ENCODE measurements at places on chromosomes 6 and 20. TPM values are rescaled to one million over a fixed set of nuclear protein-coding genes. Genes with fewer than 3 reads are reported as not detected.

CST5 gene
- not detected for total RNA-seq

DNA sequence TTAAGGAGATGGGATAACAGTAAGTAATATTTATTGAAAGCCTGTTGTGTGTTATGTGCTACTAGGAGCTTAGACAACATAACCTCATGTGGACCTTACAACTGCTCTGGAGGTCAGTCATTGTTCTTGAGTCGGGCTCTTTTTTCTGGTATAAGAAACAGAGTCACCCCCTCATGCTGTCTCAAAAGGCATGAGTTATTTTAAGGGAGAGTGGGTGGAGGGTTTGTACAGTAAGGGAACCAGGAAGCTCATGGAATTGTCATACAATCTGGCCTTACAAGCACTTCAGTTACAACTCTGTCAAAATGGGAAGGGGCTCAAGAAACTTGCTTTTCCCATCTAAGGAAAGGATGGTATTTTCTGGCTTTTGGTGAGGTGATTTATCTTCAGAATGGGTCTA lies 16.5 kb upstream of the DSE start:
- no peaks in the 10 kb centered on the region for H3K36me3 ChIP-seq
- H3K4me1 ChIP-seq = no peaks in the 10 kb centered on the region

CAPN11 gene
- total RNA-seq = 0.40 TPM

GRCh38 chr20:54726687-54727300 lies 251.4 kb downstream of the DOK5 start:
- no peak overlapping the region for H3K27ac ChIP-seq
- DNase-seq = no peak
- no peaks in the 10 kb centered on the region for H3K4me1 ChIP-seq
- H3K36me3 ChIP-seq = no peaks in the 10 kb centered on the region
- H3K4me3 ChIP-seq = no peak overlapping the region

- H3K27me3 ChIP-seq = no peaks in the 10 kb centered on the region
- no peaks in the 10 kb centered on the region for H3K36me3 ChIP-seq
- H3K4me1 ChIP-seq = peaks cover 15% of the 10 kb centered on the region
- no peak overlapping the region for H3K27ac ChIP-seq
- no peak overlapping the region for H3K4me3 ChIP-seq
Measured at GRCh38 chr20:31684153-31685015, 38.3 kb downstream of the BCL2L1 start.

- H3K4me1 ChIP-seq = no peaks in the 10 kb centered on the region
- H3K27me3 ChIP-seq = no peaks in the 10 kb centered on the region
- no peak for DNase-seq
- H3K4me3 ChIP-seq = no peak overlapping the region
- H3K27ac ChIP-seq = no peak overlapping the region
Measured at GRCh38 chr20:5357946-5358345, 41.2 kb upstream of the PROKR2 start.

- H3K4me3 ChIP-seq = no peak overlapping the region
- H3K27me3 ChIP-seq = peaks cover 67% of the 10 kb centered on the region
- no peaks in the 10 kb centered on the region for H3K36me3 ChIP-seq
- H3K27ac ChIP-seq = no peak overlapping the region
- H3K4me1 ChIP-seq = peaks cover 3% of the 10 kb centered on the region
Measured at GRCh38 chr20:237489-237888, 10.4 kb downstream of the DEFB129 start.

SSTR4 gene
- total RNA-seq = not detected
